ENCODE measurements at places on chromosomes 12 and 14. TPM values are rescaled to one million over a fixed set of nuclear protein-coding genes. Genes with fewer than 3 reads are reported as not detected.

The CHMP4A gene
- 80.1 TPM for total RNA-seq

The CDH24 gene
- total RNA-seq, result 3.3 TPM

The SLC7A7 gene
- 1.1 TPM for total RNA-seq

The SLC35F4 gene
- not detected for total RNA-seq

The METTL3 gene
- 34.5 TPM for total RNA-seq

The SDR9C7 gene
- total RNA-seq, result not detected

DNA sequence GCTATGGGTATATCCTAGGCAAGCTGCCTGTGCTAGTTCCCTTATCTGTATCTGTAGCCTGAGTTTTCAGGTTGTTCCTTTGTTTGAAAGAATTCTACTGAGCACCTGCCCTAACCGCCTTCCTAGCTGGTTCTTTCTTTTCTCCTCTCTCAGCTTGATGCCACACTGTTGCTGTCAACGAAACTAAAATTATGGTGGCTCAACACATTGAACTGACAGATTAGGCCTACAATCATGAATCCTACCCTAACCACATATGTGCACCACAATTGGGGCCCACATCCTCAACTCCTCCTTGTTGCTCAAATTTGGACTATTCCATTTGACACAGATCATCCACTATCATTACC lies 36.2 kb upstream of the RESF1 start:
- DNase-seq, result no peak

GRCh38 chr12:19895246-19896020 lies 456.1 kb downstream of the AEBP2 start:
- DNase-seq, result no peak

DNA sequence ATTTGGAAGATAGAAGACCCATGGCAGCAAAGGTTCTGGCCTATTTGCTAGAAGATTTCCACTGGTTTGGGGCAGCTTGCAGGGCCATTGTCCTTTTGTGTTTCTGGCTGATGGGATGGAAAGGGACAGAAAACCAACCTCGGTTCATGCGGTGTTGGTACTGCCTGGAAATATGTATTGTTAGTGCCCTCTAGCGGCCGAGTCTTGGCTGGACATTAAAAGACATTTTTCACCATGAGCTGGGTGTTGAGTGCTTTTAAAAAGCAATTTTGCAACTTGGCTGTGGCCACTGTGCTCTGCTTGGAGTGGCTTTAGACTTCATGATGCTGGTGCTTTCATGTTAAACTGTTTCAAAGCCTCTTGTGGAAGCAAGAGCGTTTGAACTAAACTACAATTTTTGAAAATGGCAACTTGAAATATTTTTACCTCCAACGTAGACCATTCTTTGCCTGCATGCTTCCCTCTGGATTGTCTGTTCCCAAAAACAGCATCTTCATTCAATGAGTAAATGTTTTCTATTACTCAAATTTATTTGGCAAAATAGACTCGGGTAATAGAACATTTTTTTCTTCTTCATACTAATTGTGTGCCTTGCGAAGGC lies 102.7 kb upstream of the TBX5 start:
- peak; percentile 68 for DNase-seq

DNA sequence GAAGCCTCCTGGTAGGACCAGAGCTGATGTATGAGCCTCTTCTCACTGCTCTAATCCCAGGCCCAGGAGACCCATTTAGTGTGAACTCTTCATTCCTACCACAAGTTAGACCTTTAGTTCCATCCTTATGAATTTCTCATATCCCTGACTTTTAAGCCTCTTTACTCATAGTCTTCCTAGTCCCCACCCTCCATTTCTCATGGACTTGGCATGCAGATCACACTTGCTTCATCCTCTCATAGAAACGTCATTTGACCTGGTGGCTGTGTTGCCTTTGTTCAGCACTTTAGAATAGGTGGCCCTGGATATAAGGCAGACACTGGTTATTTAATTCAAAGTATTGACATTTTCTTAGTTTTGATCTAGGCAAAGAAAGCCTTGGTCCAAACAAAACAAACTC lies 99.5 kb downstream of the SLC16A7 start:
- DNase-seq, result no peak

DNA sequence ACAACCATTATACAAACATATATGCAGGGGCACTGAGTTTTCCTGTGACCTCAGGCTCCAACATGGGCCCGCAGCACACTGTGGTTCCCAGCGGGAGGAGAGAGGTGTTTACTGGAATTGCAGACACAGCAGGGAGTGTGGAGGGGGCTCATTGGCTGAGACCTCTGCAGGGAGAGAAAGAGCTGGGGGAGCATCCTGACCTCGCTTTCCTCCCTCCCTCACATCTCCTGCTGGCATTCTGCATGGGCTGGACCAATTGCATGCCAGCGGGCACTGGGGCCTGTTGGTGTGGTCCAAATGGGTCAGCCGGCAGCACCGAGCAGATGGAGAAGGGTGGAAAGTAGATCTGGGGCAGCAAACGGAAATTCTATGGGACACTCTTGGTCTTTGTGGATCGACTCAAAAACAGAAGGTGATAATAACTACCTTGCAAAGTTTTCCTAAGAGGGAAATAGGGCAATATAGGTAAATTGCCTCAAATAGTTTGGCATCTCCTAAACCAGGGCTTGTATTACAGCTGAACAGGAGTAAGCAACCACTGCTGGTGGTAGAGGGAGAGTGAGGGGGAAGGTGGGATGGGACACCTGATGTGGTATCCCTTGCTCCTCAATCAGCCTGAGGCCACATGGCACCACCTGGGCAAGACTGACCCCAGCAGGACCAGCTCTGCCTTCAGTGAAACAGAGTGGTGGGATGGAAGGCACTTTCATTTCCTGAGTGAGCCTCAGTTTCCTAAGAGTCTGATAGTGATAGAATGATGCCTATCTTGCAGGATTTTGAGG lies 86.9 kb downstream of the NTF3 start:
- DNase-seq, result no peak

GRCh38 chr12:54680374-54680773 lies 32.2 kb upstream of the DCD start:
- DNase-seq, result peak; percentile 35

DNA sequence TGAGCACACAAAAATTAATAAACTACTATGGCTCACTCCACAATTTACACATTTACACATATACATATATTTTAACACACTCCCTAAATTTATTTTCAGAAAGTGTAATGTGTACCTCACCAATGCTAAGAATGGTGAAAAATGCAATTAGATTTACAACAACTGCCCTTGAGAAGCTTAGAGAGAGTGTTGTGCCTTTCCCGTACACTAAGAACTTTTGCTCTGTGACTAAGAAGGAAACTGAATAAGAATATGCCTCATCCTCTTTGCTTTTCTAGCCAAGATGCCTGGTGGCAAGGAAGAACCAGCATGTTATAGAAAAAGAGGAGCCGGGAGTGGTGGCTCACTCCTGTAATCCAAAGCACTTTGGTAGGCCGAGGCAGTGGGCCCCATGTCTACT lies 62.3 kb downstream of the SINHCAF start:
- DNase-seq, result no peak

DNA sequence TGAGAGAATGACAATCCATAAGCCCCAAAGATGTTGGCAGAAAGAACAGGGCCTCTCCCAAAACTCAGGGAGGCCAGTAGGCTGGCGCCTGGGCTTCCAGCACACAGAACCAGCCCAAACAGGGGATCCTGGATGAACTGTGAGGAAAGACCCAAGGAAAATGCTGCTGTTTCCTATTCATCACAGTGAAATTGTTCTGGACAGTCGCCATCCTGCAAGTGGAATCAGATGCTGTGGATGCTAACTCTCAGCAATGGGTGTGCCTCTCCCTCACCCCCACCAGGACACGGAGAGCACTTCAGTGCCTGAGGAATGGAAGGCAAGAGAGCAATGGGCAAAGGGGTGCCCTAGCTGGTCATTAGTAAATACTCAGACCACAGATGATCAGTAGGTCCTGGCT lies 80.8 kb downstream of the ANO2 start:
- no peak for DNase-seq

- DNase-seq, result no peak
These were observed 428.5 kb downstream of the ADAMTS20 start for GRCh38 chr12:43123461-43123860.

- no peak for DNase-seq
These were observed 8.4 kb downstream of the TRMT61A start for GRCh38 chr14:103537175-103537990.

DNA sequence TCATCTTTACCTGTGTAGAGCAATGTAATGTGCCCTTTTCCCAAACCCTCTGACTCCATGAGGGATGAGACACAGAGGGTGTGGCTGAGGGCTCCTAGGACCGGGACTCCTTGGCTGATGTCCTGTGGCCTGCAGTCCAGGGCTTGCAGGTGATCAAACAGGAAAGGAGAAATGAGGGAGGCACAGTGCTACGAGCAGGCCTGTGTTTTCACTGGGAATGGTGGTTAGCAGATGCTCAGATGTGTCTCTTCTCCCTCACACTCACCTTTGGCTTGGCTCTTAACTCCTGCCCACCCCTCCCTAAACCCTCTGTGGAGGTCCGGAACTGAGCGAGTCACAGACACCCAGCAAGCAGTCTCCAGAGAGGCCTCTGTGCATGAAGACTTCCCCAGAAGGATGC lies 254.4 kb downstream of the DAD1 start:
- DNase-seq, result no peak

DNA sequence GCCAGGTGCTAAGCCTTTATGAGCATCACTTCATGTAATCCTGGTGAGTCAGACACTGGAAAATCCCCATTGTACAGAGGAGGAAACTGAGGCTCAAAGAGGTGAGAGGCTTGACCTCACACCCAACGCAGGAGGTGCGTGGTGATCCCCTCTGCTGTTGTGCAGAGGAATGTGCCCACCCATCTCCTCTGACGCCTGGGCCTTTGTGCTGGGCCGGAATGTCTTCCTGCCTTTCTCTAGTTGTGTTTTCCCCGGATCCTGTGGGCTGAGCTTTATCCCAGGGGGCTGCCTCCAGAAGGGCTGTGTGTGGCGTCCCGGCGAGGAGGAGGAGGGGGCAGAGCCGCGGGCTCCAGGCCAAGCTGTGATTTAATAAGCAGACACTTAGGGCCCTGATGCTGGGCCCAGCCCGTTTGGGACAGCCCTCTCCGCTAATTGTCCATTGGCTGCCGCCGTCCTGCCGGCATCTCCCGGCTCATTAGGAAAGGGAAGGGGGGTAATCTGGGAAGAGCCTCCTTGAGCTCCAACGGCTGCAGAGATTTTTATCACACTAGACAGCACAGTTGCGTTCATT lies 653.6 kb downstream of the MED13L start:
- DNase-seq, result no peak

DNA sequence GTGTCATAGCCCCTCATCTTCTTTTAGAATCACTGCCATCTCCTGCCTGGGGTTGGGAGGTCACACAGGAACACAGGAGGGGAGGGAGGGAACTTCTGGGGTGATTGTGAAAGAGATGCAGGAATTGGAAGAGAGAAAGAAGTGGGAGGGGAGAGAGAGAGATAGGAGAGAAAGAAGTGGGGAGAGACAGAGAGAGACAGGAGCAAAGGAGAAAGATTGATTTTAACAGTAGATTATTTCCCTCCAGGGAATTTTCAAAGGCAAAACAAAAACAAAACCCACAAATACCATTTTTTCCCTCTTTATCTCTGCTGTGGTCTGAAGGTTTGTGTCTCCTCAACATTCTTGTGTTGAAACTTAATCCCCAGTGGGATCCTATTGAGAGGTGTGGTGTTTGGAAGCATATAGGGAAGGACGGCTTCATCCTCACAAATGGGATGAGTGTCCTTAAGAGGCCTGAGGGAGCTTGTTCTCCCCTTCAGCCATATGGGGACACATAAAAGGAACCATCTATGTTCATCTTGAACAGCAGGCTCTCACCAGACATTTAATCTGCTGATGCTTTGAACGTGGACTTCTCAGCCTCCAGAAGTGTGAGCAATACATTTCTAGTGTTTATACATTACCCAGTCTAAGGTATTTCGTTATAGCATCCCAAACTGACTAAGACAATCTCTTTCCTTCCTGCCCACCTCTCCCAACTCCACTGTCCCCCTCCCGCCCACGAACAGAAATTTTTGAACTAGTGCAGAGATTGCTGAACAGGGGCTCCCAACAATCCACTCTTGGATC lies 134.9 kb upstream of the MAX start:
- DNase-seq, result no peak

DNA sequence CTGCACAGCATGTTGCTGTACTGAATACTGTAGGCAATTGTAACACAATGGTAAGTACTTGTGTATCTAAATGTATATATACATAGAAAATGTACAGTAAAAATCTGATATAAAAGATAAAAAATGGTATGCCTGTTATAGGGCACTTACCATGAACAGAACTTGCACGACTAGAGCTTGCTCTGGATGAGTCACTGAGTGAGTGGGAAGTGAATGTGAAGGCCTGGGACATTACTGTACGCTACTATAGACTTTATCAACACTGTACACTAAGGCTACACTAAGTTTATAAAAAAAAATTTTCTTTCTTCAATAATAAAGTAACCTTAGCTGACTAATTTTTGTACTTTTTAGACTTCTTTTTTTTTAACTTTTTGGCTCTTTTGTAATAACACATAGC lies 24.2 kb upstream of the NEDD1 start:
- DNase-seq, result no peak

GRCh38 chr12:75635606-75636444 lies 124.4 kb upstream of the KRR1 start:
- DNase-seq, result no peak

- DNase-seq, result no peak
These were observed 88.3 kb downstream of the OTOGL start for GRCh38 chr12:80187660-80188090.

GRCh38 chr14:105664691-105665090 lies 138.3 kb downstream of the TMEM121 start:
- no peak for DNase-seq

- DNase-seq, result no peak
These were observed 28.3 kb downstream of the FRMD6 start for GRCh38 chr14:51680031-51680430.

- no peak for DNase-seq
These were observed 3.4 kb downstream of the ATXN7L3B start for GRCh38 chr12:74541074-74541473.

DNA sequence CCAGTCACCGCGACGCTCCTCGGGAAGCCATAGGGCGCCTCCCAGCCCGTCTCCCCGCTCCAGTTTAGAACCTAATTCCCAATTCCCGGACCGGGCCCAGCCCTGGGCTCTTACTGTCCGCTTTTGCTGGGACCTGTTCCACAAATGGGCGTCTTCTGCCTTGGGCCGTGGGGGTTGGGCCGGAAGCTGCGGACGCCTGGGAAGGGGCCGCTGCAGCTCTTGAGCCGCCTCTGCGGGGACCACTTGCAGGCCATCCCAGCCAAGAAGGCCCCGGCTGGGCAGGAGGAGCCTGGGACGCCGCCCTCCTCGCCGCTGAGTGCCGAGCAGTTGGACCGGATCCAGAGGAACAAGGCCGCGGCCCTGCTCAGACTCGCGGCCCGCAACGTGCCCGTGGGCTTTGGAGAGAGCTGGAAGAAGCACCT lies 797 bp downstream of the UNG start:
- no peak for DNase-seq

GRCh38 chr14:101017806-101018560 lies 114.5 kb upstream of the RTL1 start:
- no peak for DNase-seq

- DNase-seq, result no peak
These were observed 366.6 kb downstream of the NELL2 start for GRCh38 chr12:44509471-44509870.

All from CD4-positive, alpha-beta T cell (primary cell).